ENCODE measurements at places on chromosomes 1 and 21. TPM values are rescaled to one million over a fixed set of nuclear protein-coding genes. Genes with fewer than 3 reads are reported as not detected.

SLFNL1 gene
- total RNA-seq = 0.22 TPM

KCNJ10 gene
- not detected for total RNA-seq

DNA sequence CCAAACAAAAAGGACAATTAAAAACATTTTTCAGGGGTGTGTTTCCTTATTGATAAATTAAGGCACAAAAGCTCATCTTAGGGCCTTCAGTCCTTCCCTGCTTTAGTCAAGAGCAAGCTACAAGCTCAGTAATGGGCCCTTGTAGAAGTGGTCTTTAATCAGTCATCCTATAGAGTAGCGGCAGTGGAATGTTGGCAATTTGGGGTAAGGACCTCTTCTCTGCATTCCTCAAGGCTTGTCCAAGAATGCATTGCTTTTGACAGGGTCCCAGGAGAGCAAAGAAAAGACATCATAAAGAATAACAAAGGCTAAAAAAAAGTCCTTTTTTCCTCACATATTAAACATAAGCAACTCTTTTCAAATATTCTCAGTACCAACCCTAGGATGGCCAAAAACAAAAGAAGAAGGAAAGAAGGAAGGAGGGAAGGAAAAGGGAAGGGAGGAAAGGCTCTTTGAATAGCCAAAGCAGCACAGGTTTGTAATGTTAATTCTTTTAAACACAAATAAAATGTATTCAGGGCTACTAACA is 27.3 kb upstream of the CAMK1G start:
- DNase-seq = no peak

- DNase-seq = no peak
Measured at GRCh38 chr1:184563308-184563707, 176.5 kb downstream of the C1orf21 start.

COL11A1 gene
- total RNA-seq = not detected

GRCh38 chr1:39116860-39117728 is 87.4 kb upstream of the MACF1 start:
- DNase-seq = no peak

TTC22 gene
- 11.2 TPM for total RNA-seq

DNA sequence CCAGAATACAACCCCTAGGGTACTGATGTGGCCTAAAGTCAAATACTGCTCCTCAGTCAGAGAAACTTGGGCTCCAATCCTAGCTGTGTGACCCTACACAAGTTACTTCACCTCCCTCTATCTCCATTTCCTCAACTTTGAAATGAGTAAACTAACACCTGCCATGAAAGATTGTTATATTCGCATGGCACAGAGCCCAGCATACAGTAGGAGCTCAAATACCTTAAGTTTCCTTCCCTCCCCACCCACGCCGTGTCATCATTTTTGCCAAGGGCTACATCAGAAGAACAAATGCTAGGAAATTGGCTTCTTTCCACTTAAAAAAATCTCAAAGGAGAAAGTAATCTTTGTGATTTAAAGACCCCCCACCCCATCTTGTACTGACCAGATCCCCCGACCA is 22.2 kb upstream of the ZNF362 start:
- no peak for DNase-seq

- no peak for DNase-seq
Measured at GRCh38 chr1:43653339-43653738, 3.4 kb downstream of the KDM4A start.

DNA sequence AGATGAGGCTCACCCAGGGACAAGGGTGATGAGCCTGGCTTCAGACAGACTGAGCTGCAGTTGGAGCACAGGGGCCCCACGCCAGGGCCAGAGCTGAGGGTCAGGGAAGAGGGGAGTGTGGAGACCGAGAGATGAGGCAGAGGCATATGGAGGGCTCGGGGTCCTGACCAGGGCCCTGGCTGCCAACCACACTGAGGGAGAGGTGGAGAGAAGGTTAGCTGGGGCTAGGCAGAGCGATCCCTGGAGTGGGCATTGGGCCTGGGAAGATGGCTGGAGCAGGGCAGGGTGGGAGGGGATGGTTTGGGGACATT is 8.0 kb downstream of the PEAR1 start:
- no peak for DNase-seq

GRCh38 chr1:147673406-147673805 is 3.1 kb upstream of the ACP6 start:
- no peak for DNase-seq

ANKRD34A gene
- 1.7 TPM for total RNA-seq

DNA sequence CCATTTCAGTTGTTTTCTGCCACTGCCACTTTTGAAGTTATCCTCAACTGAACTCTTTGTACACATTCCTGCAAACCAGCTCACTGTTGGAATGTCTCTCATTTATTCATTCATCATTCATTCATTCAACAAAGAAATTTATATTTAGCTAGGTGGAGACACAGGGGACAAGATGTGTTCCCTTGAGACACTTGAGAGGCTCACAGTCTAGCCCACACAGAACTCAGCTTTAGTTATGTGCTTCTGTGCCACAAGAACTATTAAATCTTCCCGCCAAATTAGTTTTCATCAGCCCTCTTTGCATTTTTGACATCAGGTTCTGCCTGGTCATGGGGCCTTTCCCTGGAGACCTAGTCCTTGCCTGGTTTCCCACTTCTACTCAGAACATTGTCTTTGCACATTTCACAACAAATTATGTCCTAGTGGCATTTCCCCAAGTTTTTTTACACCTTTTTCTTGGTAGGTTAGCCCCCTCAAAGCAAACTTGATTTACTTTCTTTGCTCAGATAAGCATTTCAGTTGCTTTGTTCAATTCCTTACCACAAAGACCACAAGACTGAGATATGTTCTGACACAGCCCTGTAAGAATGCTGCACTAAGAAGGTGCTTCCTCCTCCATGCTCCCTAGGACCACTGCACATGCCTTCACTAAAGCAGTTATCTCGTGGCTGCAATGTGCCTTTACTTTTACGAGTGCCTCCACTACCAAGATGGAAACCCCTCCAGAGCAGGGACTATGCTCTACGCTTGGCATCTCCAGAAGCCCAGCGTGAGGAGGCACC is 31.0 kb downstream of the ILDR2 start:
- DNase-seq = no peak

DNA sequence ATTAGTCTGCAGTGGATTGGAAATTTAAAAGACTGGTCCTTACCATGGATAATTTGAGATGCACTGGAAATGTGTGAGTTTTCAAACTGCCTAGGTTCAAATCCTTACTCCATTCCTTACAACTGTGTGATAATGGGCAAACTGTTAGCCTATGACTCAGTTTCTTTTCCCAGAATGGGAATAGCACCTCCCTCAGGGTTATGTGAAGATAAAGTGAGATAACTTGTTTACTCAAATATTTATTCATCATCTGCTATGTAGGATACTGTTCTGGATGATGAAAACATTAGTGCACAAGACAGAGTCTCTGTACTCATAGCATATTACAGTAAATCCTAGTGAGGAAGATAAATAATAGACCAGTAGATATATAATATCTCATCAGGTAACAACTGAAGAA is 28.6 kb downstream of the LRIG2 start:
- DNase-seq = no peak

DNA sequence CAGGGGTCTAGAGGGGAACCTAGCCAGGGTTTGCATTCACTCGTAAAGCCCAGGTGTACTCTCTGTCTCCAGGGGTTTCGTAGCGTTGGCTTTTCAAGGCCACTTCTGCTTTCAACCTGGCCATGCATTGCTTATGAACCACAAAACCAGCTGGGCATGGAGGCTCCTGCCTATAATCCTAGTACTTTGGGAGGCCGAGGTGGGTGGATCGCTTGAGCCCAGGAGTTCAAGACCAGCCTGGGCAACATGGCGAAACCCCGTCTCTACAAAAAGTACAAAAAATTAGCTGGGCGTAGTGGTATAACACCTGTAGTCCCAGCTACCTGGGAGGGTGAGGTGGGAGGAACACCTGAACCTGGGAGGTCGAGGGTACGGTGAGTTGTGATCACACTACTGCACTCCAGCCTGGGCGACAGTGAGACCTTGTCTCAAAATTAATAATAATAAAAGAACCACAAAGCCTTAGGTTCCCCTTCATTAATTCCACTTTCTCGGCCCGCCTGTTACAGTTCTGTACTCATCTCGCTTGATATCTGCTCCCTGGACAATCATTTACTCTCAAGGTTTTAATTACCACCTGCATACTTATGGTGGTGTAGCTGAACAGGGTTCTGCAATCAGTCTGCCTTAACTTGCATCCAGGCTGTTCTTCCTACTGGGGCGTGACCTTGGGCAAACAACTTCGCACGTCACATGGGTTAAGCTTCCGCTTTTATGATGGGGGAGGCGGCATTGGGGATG is 6.1 kb downstream of the SLC16A4 start:
- no peak for DNase-seq

GBP2 gene
- total RNA-seq = 98.8 TPM

GRCh38 chr1:56135864-56136147 is 443.6 kb downstream of the PLPP3 start:
- no peak for DNase-seq

LMOD1 gene
- total RNA-seq = not detected

- no peak for DNase-seq
Measured at GRCh38 chr1:7265771-7266371, 480.6 kb downstream of the CAMTA1 start.

DNA sequence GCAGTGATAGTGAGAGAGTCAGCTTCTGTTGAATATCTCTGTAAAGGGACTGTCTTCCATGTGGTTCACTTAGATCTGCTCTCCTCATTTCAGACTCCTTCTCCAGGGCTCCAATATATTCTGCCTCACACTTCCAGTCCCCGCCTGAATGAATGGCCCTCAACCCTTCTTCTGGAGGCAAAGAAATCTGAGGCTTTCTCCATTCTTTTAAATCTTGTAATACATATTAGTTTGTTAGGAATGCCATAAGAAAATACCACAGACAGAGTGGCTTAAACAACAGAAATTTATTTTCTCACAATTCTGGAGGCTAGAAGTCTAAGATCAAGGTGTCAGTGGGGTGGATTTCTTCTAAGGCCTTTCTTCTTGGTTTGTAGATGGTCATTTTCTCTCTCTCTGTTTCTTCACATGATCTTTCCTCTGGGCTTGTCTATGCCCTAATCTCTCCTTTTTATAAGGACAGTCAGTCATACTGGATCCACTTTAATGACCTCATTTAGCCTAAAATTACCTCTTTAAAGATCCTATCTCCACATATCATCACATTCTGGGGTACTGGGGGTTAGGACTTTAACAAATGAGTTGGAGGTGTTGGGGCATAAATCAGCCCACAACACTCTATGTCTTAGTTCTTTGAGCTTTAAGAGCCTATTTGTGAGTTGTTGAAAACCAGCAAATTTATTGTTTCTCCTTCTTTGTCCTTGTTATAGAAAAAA is 128.5 kb upstream of the KCNK2 start:
- no peak for DNase-seq

TMCO1 gene
- 37.8 TPM for total RNA-seq

- no peak for DNase-seq
Measured at GRCh38 chr1:29824511-29825273, 588.4 kb downstream of the PTPRU start.

DNA sequence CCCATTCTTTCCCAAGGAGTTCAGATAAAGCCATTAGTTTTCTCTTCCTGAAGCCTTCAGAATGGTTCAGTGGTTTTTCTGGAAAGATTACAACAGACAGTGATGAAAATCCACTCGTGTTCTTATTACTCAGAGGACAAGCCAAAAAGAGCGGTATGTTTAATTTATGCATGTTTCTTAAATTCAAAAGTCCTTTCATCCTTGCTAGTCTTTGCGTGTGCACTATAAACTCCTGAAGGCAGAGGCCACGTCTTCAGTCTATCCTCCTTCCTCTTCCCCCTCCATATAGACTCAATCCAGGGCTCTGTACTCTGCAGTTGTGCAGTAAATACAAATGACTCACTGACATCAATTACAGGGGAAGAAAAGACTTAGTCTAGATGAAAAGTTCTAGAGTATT is 409.2 kb upstream of the PLXNA2 start:
- no peak for DNase-seq

GRCh38 chr1:85448358-85448757 is 16.6 kb downstream of the DDAH1 start:
- DNase-seq = no peak

BCAN gene
- not detected for total RNA-seq

GRCh38 chr1:151574575-151575529 is 34.7 kb downstream of the TUFT1 start:
- DNase-seq = no peak

DNA sequence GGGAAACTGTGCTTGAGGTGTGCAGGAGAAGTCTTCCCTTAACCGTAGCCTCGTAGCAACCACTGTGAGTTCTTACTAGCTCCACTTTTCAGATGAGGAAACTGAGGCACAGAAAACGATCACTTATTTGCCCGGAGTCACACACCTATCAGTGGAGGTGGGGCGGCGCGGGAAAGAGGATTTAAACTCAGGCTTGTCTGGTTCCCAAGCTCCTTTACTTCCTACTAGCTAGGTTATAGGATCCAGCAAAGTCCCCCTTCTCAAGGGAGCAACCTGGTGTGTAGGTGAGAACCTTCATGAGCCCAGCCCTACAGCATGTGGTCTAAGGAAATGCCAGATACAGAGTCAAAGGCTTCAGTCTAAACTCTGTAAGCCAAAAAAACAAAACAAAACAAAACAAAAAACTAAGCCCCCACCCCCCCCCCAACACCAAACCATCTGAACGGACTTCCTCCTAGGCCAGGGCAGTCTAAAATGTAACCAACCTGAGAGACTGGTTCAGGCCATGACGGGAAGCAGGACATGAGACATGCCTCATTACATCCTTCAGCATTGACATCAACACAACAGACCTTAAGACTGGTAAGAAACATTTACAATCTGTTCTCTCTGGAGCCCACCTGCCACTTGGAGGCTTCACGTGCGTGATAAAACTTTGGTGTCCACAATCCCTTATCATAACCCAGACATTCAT is 709 bp upstream of the FBXO42 start:
- no peak for DNase-seq

- DNase-seq = no peak
Measured at GRCh38 chr1:1124786-1125642, 9.1 kb upstream of the C1orf159 start.

DNA sequence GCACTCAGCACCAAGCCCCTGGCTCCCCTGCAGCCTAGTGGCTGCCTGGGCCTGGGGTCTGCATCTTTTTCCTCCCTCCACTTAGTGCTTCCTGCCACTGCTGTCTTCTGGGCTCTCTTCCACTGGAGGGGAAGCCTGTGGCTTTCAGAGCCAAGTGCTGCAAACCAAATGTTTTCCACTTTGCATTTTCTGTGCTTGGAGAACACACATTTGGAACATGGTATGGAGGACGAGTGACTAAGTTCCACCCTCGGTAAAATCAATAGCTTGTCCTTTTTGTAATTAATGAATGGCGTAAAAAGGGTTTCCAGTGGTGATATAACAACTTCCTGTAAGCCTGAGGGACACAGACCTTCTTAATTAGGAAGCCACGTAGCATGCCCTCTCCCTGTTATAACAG is 10.1 kb upstream of the GPR153 start:
- no peak for DNase-seq

- no peak for DNase-seq
Measured at GRCh38 chr1:107499139-107499744, 358.4 kb downstream of the NTNG1 start.

DNA sequence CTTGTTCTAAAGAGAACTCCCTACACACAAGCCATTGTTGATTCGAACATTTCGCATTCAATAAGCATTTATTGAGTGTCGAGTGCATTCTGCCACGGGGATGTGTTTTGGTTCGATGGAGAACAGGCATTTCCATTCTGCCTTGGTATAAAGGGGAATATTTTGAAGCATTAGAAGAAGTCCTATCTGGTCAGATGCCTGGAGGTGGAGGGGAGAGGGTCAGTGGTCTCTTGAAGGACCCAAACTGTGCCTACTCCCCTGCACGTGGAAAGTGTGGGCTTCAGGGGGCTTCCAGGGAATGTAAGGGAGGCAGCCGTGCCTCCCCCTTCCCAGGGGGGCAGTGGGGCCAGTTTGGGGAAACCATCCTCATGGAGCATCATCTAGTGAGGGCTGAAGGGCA is 8.3 kb downstream of the AJAP1 start:
- no peak for DNase-seq

Data from T-helper 17 cell (primary cell).